Muscle of leg (tissue), 16 donors: ENCODE measurements at places on chromosomes 16 and 17. TPM values are rescaled to one million over a fixed set of nuclear protein-coding genes. Genes with fewer than 3 reads are reported as not detected.

C1QTNF8 gene
- polyA plus RNA-seq, result not detected

CLEC3A gene
- not detected for polyA plus RNA-seq

- DNase-seq, result no peak
Observed at GRCh38 chr16:11296351-11296705, 15.2 kb upstream of the PRM1 start.

TNFRSF13B gene
- polyA plus RNA-seq, result 0.11 TPM

DNA sequence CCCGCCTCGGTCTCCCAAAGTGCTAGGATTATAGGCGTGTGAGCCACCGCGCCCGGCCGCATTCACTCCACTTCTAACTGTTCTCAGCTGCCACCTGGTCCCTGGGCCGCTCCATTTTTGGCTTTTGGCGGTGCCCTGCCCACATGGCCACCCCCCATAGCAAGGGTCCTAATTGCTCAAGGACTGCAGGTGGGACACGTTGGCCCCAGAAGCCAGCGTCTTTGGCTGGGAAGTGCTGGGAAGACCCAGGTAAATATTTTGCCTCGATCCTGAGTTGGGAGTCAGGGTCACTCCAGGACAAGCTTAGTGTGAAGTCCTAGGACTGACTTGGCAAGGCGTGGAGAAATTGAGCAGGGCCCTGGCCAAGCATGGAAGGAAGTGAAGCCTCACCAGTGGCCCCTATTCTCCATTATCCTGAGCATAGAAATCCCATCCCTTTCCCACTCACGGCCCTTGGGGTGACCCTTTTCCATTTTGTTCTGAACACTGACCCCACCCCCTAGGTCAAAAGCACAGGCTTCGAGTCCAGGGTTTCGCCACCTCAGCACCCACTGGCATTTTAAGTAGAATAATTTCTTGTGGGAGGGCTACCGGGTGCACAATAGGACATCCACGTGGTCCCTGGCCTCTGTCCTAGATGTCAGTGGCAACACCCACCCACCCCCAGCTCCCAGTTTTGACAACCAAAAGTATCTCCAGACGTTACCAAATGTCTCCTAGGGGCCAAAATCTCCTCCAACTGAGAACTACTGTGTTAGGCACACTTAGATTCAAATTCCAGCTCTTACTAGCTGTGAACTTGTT is 5.9 kb upstream of the WDR81 start:
- DNase-seq, result peak; percentile 39

IL34 gene
- polyA plus RNA-seq, result 8.3 TPM

GRCh38 chr16:25040543-25040942 is 25.4 kb upstream of the ARHGAP17 start:
- DNase-seq, result no peak

ACSM3 gene
- polyA plus RNA-seq, result 2.6 TPM

MAP2K6 gene
- polyA plus RNA-seq, result 16.8 TPM
